NCI-H1105 treated with DMSO at 0.1 percent for 48 hours (cell line): ENCODE measurements at places on chromosomes 4 and X.
A peak's percentile ranks its signal among the peaks of the same experiment; 100 is the strongest.

DNA sequence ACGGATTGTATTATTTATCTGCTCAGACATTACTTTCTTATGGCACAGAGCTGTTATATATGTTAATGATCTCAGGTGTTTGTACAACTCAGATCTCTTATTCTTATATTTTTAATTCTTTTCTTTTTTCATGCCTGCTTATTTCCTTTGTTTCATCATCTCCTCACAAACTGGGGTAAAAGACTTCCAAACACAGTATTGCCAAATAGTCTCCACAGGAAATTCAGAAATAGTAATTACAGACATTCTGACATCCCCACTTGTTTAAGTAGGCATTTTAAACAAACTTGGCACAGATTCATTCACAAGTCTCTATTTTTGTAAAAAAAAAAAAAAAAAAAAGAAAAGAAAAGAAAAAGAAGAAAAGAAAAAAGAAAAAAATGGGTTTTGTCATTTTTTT is 129.7 kb upstream of the USP38 start:
- no peak for DNase-seq

DNA sequence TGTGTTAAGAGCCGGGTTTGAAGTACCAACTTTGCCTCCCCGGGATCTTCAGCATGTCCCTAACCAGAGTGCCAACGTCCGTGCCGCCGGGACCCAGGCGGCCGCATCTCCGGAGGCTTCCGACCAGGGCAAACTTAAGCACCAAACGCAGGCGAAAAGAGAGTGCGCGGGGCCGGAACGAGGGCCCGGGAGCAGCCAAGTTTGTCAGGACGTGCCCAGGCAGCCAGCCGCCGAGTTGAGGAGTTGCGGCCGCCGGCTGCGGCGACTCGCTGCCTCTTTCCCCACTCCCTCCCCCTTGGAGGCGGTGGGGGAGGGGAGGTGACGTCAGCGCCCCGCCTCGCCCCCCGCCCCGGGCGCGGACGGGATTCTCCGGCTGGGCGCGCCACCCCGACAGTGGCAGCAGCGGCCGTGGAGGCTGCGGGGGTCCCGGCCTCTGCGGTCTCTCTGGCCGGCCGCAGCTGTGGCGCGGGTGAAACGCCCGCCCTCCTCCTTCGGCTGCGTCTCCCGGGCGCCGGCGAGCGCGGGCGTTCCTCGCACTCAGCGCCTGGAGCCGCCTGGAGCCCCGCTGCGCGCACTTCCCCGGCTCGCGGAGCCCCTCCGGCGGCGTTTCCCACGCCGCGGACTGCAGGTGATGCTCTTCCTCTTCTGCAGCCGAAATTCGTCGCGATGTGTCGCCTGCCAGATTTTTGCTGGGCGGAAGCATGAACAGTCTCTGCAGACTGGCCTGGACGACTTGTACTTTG is 2.9 kb upstream of the FAT1 start:
- DNase-seq = peak; percentile 57

DNA sequence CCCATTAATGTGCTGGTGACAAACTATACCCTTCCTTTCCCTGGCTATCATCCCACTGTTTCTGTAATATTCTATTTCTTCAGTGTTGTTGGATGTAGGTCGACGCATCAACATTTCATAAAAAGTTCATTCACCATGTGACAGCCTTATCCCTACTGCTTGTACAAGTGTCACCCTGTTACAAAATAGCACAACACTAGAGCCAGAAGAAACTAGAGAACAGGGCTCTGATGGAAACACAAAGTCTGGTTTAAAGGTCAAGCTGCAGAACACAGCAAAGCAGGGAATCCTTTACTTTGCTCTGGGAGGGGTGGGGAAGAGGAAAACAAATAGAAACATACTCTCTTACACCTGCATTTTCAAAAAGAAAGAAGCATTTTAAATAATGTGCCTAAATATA is 131.3 kb upstream of the TBC1D9 start:
- DNase-seq = no peak

- DNase-seq = peak; percentile 12
Measured at GRCh38 chr4:37008199-37008598, 236.3 kb upstream of the NWD2 start.

- peak; percentile 1 for DNase-seq
Measured at GRCh38 chrX:69424161-69424560, 80.0 kb upstream of the NALF2 start.

DNA sequence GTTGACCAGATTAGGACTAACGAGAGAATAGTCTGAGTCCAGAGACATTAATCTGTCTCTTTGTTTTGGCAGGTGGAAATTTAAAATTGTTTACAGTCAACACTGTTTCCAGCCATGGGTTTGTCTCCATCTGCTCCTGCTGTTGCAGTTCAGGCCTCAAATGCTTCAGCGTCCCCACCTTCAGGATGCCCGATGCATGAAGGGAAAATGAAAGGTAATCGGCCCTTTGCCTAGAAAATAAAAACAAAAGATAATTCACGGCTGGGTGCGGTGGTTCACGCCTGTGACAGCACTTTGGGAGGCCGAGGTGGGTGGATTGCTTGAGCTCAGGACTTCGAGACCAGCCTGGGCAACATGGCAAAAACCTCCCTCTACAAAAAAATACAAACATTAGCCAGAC is 815 bp downstream of the HCCS start:
- DNase-seq = no peak

- DNase-seq = peak; percentile 34
Measured at GRCh38 chrX:71859637-71860036, 51.0 kb upstream of the NHSL2 start.

DNA sequence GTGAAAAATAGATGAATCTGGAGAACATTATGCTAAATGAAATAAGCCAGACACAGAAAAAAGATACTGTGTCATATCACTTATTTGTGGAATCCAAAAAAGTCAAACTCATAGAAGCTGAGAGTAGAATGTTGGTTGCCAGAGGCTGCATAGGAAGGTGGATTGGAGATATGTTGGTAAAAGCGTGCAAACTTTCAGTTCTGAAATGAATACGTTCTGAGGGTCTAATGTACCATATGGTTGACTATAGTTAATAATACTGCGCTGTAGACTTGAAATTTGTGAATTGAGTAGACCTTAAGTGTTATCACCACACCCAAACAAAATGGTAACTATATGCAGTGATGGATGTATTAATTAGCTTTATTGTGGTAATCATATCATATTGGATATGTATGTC is 45.0 kb upstream of the UPRT start:
- DNase-seq = no peak

DNA sequence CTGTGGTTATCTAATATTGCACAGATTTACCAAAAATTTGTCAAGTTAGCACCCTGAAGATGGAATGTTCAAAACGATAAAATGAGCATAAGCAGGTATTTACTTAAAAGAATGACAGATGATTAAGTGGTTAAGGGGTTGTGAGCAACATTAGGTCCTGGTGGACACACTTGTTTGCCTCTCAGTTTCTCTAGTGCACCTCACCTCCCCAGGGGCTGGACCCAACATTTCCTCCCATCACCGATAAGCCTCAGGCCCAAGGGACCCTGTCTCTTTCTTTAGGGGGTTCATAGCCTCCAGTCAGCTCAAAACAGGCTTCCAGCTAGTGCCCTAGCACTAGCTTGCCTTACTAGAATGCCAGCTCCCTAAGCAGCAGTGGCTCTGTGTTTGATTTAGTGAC is 88.0 kb downstream of the ATP11C start:
- DNase-seq = no peak

DNA sequence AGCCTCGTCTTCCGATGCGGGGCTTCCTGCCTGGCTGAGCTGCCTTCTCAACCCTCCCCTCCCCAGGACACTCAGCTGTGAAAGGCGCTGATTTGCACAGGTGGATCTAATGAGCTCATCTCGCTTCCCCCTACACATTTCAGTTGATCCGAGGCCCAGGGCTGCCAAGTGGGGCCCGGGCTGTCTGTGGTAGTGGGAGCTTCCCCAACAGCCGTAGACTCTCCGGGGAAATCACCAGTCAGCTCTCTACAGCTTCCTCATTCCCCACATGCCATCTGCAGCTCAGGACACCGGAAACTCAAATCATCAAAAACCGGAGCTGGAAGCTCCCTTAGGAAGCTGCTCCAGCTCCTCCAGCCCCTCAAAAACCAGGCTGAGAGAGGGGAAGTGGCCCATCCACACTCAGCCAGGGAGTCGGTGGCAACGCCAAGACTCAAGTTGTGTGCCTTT is 56.2 kb downstream of the SMIM20 start:
- no peak for DNase-seq

GRCh38 chr4:56619160-56619559 is 61.9 kb downstream of the HOPX start:
- no peak for DNase-seq

- DNase-seq = no peak
Measured at GRCh38 chr4:19807505-19807904, 444.2 kb upstream of the SLIT2 start.
